ENCODE measurements at places on chromosomes 1 and 21. TPM values are rescaled to one million over a fixed set of nuclear protein-coding genes. Genes with fewer than 3 reads are reported as not detected.

GRCh38 chr21:27841084-27841672 lies 874.3 kb upstream of the ADAMTS5 start:
- no peak for DNase-seq

- DNase-seq, result no peak
These were observed 63.2 kb downstream of the ITPKB start for GRCh38 chr1:226675715-226676357.

GRCh38 chr1:19087737-19088594 lies 122.1 kb downstream of the UBR4 start:
- no peak for DNase-seq

LCE2B gene
- total RNA-seq, result 0.58 TPM

DNA sequence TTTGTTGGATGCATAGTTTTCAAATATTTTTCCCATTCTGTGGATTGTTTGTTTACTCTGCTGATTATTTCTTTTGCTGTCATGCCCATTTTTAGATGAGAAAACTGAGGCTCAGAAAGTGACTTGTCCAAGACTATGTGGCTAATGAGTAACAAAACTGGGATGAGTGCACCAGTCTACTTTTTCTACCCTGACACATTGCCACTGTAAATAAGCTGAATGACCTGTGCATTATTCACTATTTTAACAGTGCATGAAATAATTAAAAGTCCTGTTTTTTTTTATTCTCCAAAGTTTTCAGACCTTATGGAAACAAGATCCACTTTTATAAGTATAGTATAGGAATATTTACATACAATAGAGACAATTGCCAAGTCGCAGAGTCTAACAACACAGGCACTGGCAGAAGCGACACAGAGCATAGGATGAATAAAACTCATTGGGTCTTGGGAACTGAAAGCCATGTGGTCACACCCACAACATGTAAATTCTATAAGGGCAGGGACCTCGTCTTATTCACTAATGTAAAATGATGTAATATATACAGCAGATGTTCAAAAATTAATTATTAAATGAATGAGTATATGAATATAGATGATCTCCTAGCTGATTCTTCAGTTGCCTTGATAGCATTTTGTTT lies 45.2 kb downstream of the HLX start:
- DNase-seq, result no peak

DNA sequence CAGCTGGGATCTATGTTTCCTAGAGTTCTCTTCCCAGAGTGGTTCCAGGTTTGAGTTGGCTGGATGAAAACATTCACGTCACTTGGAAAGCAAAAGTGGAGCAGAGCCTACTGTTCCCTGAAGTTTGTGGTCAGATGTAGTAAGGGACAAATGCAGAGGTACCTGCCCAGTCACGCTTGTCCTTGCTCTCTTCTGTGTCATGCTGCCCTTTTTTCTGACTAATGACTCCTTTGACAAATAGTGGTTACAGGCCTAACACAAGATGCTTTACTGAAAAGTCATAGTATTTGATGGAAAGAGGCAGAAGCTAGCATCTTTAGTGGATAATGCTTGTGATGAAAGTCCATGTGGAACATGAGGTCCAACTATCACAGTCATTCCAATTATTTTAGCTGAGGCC lies 881.4 kb upstream of the B3GALT2 start:
- DNase-seq, result peak; percentile 40

SMIM1 gene
- total RNA-seq, result 4.6 TPM

- no peak for DNase-seq
These were observed 136.4 kb downstream of the AKT3 start for GRCh38 chr1:243713470-243714186.

GRCh38 chr1:201468501-201468843 lies 516 bp downstream of the PHLDA3 start:
- DNase-seq, result no peak

DNA sequence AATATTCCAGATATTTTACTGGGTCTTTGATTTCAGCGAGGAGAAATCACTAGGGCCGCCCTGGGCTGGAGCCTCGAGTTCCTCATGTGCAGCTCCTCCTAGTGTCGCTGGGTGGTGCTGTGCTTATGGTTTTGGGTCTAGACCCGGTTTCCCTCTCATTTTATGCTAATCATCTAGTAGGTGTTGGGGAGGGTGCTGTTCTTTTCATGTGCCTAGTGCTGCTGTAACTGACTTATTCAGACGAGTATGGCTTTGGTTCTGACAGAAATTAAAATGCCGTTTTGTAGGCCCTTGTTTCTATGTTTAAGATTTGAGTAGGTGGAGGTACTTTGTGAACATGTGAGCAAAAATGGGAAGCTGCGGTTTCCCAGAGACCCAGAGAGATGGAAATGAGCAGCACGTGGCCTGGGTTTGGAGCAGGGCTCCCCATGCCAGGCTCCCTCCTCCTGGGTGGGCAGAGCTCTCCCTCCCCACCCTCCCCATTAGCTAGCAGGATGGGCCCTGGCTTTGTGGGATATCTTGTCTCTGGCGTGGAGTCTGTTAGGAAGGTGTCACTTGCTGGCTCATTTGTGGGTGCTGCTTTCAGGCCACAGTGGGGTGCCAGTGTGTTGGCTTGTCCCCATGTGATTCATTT lies 74.0 kb upstream of the GPR88 start:
- no peak for DNase-seq

IRF6 gene
- total RNA-seq, result 160 TPM

GRCh38 chr21:36076878-36077655 lies 7.2 kb downstream of the CBR1 start:
- no peak for DNase-seq

DNA sequence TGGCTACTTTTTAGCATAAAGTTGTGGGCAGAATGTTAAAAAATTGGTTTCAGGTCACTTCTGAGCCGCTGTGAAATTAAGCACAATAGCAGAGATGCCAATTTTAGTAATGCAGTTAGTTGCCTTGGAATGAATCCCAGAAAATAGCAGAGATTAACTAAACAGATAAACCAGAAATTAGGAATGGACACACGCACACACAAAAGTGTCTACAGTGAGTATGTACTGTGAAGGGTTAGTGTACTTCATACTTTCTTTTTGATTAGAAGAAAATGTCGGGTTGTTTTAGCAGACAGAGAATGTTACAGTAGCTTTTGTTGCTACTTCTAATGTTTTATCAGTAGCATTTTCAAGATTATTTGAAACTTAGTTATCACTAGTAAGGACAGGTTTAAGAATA lies 106.7 kb downstream of the LEPR start:
- DNase-seq, result no peak

GRCh38 chr1:201220388-201220715 lies 29.7 kb downstream of the IGFN1 start:
- DNase-seq, result no peak

GRCh38 chr1:4488018-4488417 lies 166.4 kb upstream of the AJAP1 start:
- no peak for DNase-seq

FNDC5 gene
- not detected for total RNA-seq

- DNase-seq, result peak; percentile 87
These were observed 169.2 kb upstream of the SGIP1 start for GRCh38 chr1:66364578-66365391.

GRCh38 chr21:45164838-45165237 lies 90.5 kb downstream of the ADARB1 start:
- no peak for DNase-seq

DNA sequence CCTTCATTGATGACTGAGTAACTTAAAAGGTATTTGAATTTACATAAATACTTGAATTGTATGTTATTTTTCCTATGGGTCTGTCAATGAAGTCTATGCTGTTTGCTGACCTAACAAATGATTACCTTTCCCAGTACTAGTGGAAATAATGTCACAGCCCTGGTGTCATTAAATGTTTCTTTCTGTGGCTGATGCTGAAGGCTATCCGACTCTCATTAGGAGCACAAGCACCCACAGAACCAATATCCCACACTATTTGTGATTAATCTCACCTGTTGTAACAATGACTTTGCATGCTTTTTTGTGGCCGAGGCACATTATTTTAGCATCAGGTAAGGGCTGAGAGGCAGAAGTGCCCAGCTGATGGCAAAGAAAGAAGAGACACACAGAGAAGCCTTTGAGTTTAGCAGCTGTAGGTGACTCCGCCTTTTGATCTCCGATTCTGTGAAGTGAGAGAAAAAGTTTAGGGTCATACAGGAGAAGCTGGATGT lies 25.8 kb upstream of the TRIM45 start:
- DNase-seq, result no peak

DNA sequence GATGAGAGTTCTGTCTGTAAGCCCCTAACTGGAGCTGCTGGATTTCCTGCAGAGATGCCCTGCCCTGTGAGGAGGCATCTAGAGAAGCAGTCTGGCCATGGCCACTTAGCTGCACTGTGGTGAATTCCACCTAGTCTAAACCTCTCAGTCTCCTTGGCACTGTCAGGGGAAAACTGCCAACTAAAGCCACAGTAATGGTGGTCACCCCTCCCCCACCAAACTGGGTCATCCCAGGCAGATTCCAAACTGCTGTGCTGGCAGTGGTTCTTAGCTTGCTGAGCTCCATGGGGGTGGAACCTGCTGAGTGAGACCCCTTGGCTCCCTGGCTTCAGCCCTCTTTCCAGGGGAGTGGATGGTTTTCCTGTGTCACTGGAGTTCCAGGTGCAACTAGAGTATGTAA lies 740.6 kb downstream of the RWDD3 start:
- no peak for DNase-seq

DNA sequence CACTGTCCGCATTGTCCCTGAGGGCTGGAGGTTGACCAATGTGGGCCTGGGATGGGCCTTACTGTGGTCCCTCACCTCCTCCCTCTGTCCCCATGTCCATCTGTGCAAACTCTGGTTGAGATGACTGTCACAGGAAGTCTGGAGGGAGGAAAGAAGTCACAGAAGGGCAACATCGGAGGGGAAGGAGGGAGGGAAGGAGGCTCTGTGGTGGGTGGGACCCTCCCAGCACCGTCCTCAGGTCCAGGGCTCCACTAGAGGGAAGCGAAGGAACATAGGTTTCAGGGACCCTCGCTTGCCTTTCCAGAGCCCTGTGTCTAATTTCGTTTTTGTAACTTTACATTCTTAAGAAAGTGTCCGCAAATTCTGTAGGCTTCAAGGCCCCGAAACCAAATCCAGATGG lies 111.3 kb upstream of the SLC44A3 start:
- no peak for DNase-seq

- DNase-seq, result no peak
These were observed 107.3 kb downstream of the TOMM20 start for GRCh38 chr1:235021321-235021720.

- no peak for DNase-seq
These were observed 3.5 kb downstream of the EPHX1 start for GRCh38 chr1:225813214-225813964.

DNA sequence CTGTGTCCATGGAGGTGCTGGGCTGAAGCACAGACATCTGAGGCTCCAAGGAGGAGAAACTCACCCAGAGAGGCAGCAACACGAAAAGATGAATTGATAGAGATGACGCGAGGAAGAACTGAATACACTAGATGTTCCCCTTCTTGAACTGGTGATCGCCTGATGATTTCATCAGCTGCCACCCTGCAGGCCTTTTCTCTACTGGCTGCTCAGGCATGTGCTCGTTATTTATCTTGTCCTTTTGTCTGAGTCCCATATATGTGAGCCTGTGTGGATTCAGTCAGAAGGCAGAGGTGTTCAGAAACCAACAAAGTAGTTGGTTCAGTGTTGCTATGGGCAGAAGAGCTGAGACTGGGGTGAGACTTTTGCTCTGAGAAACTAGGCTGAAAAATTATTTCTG lies 104.2 kb downstream of the SPATA46 start:
- DNase-seq, result no peak

DNA sequence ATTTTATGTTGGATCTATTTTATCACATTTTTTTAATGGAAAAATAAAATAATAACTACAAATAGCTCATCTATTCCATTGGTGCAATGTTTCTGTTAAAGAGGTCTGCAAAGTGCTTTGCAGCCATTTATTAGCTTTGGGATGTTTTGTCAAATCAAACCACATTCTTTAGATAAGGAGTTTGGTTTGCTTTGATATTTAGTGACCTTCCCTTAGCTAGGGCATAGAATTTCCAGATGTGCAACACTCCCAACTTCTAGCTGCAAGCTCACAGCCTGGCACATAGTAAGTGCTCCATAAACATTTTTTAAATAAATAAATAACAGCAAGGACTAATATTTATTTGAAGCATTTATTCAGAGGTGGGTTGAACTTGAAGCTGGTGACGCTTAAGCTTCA lies 80.4 kb upstream of the ARHGAP29 start:
- DNase-seq, result no peak

- DNase-seq, result no peak
These were observed 28.7 kb downstream of the RUNX1 start for GRCh38 chr21:35020436-35020835.

GRCh38 chr1:178037510-178038253 lies 56.2 kb upstream of the RASAL2 start:
- DNase-seq, result peak; percentile 26

GRCh38 chr1:79815115-79815514 lies 808.6 kb upstream of the ADGRL4 start:
- DNase-seq, result no peak

NBPF15 gene
- 29.0 TPM for total RNA-seq

GRCh38 chr1:7659514-7659913 lies 111.6 kb upstream of the VAMP3 start:
- no peak for DNase-seq

GRCh38 chr1:234597894-234598293 lies 12.1 kb downstream of the IRF2BP2 start:
- no peak for DNase-seq

NPHS2 gene
- total RNA-seq, result not detected

DNA sequence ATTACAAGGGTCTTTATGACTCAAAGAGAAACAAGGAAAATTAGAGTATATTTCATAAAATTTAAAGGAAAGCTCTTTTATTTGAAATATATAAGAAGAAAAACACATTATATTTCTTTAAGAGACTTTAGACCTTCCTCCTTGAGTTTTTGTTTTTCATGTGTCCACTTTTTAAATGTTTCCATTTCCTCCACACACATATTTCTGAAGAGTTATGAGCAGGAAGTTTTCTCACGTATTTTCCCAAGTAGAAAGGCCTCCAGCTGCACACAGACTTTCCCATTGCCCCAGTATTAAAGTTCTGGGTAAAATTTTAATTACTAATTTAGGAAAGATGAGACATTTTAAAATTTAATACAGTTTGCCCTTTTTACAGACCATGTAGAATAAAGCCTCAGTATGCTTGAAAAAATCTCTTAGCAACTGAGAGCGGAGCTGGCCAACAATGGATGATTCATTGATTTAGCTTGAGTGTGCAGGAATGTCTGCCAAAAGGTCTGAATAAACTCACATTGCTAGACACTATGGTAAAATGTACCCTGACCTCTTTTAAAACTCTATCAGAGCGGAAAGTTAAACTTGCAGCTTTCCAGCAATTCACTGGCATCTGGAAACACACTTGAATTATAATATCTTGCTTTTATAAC lies 57.9 kb downstream of the DDAH1 start:
- peak; percentile 68 for DNase-seq
